ENCODE measurements at places on chromosomes 2 and 18.
A peak's percentile ranks its signal among the peaks of the same experiment; 100 is the strongest.

DNA sequence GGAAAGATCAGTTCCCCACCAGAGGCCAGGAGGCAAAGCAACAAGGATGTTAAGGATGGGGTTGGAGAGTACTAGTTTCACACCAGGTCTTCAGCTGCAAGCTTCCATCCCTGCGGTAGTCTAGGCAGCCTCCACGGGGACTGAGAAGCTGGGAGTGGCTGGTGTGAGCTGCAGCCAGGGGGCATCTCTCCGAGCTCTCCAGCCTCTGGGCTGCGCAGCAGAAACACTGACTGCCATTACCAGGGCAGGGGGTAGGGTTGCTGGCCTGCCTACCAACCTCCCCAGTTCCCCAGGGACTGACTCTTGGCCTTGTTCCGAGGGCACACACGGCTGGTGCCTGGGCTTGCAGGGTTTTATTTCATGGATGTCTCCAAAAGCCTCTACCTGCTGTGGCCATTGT lies 15.9 kb downstream of the GATA6 start:
- no peak for DNase-seq

DNA sequence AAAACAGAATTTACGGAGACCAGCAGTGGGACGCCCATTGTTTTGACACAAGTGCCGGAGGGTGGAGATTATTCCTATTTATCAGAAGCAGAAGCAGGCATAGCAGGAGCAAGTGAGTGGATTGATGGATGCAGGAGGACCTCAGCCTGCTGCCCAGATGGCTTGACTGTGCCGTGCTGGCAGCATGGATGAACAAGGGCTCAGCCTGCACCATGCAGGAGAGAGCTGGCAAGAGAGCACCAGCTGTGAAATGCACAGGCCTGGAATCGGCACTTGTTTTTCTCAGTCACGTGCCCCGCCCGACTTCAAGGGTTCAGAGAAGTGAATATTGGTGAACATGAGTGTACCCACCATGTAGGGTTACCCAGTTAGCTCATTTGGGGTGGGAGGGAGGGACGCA lies 4.0 kb downstream of the IL1R2 start:
- DNase-seq, result no peak

DNA sequence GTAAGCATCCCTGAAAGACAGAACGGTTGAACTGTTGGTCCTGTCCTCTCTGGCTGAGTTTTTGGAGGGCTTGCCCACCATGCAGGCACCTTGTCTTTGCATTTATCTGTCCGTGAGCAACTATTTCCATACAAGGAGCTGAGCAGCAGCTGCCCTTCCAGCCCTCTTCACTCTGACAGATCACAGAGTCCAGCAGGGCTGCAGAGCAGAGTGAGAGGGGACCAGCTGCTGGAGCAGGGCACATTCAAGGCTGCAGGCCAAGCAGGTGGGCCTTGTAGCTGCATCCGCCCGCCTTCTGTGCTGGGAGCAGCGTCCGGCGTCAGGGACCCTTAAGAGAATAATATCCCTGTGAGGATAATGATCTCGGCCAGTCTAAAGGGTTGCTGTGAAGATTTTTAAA lies 9.5 kb downstream of the SMYD1 start:
- no peak for DNase-seq

DNA sequence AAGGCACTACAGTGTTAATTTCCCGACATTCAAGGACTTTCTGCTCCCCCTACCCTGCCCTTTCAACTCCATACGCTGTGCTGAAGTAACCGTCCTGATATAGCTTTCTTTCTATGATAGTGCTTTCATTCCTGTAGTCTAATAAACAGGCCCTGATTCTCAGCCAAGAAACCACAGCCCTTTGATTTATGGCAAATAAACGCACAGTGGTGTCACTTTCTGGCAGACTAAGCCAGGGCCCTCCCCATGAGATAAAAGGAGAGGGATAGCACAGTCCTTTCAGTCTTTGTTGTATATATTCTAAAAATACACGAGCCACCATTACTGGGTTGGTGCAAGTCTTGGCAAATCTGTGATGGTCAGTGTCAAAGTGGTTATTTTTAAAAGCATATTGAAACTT lies 291.2 kb downstream of the ALPK2 start:
- no peak for DNase-seq

DNA sequence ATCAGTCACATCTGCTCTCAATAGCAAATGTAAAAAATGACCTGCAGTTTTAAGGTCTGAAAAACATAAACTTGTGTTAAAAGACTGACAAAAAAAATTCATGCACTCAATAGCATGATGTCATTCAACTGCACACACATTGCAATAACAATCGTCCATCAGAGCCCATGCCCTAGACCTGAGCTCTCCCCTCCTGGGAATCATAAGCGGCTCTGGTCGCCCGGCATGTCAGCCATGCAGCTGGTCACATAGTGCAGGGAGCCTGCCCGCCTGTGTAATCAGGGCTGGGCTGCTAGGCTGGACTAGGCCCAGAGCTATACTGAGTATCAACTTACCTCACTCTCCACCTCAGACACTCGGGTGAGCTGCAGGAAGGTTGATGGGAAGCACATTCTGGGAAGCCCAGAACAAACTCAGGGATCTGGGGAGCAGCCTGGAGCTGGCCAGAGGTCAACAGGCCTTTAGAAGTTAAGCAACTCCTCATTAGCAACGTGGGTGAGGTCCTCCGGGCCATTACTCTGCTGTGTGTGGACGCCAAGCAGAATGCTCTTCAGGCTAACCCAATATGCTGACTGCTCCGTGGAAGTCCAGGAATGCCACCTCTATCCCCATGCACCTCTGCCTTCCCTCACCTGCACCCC lies 165.5 kb downstream of the TTC32 start:
- DNase-seq, result no peak

- DNase-seq, result no peak
These were observed 27.7 kb downstream of the SH3BP4 start for GRCh38 chr2:234979204-234980167.

DNA sequence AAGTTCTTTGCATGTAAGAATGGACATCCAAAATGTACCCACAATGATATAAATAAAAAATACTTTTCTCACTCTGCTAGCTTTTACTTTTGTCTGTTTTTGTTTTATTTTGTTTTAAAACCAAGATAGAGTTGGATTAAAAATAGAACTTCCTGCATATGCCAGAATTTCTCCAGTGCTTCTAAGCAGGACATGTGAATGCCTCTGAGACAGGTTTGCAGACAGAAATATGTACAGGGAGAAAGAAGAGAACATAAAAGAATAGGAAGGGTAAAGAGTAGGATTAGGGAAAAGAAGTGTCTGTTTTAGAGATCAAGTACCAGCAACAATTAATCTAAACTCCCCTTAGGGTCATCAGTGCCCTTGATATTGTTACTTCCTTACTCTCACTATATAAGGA lies 114.4 kb downstream of the BMPR2 start:
- no peak for DNase-seq

- peak; percentile 91 for DNase-seq
These were observed at the start of gene EGR4 for GRCh38 chr2:73293534-73294171. Gene EGR4 (minus strand): TSS chr2:73293548. CDS start chr2:73293317, 231 bp downstream.

DNA sequence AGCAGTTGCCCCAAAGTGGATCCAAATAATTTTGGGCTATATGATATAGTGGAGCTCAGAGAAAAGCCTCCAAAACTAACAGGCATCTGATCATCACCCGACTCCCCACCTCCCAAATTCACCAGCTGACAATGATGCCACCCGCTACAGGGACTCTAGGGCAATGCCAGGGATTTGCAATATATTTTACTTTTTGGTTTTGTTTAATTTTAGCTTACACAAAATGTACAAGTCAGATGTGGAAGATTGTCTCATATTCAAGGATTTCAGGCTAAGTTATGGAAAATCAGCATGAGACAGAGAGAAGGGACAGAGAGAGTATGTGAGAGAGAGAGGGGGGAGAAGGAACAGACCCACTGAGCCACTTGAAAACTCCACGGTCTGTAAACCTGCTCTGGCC lies 187.4 kb downstream of the TMEM247 start:
- DNase-seq, result no peak

DNA sequence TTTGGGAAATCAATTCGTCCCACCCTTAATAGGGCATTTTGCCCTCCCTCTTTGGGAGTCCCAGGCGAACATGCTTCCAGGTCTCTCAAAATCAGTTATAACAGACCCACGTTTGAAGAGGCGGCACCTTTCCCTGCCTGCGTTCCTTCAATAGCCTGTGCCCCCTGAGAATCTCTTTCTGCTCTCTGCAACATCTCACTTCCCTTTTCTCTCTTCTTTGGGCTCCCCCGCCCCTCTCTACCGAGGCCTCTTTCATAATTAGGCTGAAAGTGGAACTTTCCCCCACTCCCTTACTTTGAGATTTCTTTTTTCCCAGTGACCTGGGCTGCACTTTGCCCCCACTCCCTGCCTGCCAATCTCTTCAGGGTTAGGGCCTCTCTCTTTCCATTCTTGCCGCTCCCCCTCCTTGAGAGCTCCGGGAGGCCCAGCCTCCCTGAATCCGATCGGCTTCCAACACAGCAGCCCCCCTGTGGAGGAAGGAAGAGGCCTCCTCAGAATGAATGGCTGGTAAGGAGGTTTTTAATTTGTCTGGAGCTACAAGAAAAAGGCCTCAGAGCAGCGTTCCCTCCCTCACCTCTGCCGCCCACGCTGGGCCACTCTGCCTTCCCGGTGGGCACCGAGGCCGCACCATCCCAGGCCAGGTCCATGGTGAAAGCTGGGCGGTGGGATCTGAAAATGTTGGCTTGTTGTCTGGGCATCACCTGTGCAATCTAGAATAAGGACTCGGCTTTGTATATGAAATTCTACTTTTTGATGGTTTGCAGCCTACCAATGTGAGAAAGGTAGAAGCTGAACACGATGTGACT lies 162.6 kb upstream of the SIX3 start:
- no peak for DNase-seq

- no peak for DNase-seq
These were observed 211.4 kb upstream of the THUMPD2 start for GRCh38 chr2:39990335-39990900.

DNA sequence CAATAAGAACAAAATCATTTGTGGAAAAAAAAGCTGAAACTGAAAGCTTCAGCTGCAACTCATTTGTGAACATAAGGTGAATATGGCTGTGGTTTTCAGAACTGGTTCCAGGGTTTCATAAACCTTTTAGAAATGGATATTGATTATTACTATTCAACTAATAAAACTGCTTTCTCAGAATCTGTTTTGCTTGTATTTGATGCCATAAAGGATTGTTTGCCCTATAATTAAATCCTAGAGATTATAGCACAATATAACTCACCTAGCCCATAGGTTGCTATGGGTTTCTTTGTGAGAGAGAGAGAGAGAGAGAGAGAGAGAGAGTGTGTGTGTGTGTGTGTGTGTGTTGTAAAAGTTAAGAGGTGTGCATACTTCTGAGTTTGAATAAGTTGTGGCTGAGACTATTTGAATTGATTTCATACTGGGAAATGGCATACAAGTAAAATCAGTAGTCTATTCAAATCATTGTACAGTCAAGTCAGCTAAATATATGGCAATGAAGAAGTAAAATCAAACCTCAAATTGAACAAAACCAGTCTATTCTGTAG lies 339.2 kb downstream of the ARHGAP15 start:
- DNase-seq, result no peak

- no peak for DNase-seq
These were observed 9.3 kb upstream of the KCNE4 start for GRCh38 chr2:223042704-223043118.

- no peak for DNase-seq
These were observed 190.1 kb downstream of the LNPK start for GRCh38 chr2:175811971-175812370.

GRCh38 chr2:64779117-64779690 lies 125.5 kb upstream of the SERTAD2 start:
- DNase-seq, result no peak

- DNase-seq, result no peak
These were observed 57.8 kb upstream of the KIF5C start for GRCh38 chr2:148817210-148817708.

- no peak for DNase-seq
These were observed 59.1 kb downstream of the NCK2 start for GRCh38 chr2:105803773-105804172.

DNA sequence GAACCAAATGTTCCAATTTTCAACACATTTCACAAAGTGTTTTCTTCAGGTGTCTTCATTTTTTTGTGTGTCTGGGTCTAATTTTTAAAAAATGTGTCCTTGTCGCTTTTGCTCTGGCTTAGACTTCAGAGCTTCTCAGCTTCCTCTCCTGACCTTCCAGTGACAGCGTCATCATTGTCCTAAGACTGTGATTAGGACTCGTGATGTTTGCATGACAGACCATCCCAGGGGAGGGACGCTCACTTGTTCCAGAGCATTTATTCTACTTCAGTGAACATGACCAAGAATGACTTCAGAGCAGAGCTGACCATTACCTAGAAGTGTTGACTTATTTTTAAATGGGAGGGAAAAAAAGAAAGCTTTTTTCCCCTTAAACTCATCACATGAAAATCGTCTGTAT lies 591.9 kb downstream of the IRS1 start:
- DNase-seq, result no peak

- DNase-seq, result no peak
These were observed 296.6 kb downstream of the NAPG start for GRCh38 chr18:10822456-10822855.

DNA sequence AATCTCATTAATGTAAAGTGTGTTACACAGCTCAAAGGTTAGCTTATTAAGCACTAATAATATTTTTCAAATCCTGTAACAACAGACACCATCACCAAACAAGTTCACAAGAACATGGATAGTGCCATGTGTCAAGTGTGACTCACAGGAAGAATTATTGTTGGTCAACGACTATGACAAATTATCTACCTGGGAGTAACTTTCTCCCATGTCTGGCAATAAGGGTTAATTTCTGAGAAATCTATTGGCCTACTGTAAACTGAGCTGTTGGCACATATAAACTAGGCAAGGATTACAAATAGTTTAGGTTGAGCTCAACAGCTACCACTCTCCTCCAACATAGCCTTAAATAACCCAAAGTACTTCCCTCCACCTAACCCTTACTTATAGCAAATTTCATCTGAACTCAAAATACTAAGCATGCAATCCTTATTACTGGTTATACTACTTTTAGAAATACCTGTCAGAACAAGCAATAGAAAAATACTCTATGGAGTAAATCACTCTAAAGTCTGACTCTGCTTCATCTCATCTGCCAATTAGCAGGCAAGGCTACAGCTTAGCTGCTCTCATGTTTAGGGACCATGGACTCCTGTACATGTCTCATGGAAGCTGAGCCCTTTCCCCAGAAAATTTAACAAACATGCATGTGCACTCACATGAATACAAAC lies 223.0 kb downstream of the NBAS start:
- DNase-seq, result no peak

DNA sequence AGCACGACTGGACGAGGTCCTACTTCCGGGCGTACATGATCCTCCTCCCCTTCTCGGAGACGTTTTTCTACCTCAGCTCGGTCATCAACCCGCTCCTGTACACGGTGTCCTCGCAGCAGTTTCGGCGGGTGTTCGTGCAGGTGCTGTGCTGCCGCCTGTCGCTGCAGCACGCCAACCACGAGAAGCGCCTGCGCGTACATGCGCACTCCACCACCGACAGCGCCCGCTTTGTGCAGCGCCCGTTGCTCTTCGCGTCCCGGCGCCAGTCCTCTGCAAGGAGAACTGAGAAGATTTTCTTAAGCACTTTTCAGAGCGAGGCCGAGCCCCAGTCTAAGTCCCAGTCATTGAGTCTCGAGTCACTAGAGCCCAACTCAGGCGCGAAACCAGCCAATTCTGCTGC lies 24.8 kb downstream of the LYPD1 start:
- DNase-seq, result no peak

Data from CD4-positive, alpha-beta T cell treated with Interleukin-4 for 4 hours (primary cell).